ENCODE measurements at places on chromosomes 1 and 21.
A peak's percentile ranks its signal among the peaks of the same experiment; 100 is the strongest.

GRCh38 chr1:12161662-12162458, 4.9 kb upstream of the TNFRSF1B start:
- peak; percentile 45 for DNase-seq

DNA sequence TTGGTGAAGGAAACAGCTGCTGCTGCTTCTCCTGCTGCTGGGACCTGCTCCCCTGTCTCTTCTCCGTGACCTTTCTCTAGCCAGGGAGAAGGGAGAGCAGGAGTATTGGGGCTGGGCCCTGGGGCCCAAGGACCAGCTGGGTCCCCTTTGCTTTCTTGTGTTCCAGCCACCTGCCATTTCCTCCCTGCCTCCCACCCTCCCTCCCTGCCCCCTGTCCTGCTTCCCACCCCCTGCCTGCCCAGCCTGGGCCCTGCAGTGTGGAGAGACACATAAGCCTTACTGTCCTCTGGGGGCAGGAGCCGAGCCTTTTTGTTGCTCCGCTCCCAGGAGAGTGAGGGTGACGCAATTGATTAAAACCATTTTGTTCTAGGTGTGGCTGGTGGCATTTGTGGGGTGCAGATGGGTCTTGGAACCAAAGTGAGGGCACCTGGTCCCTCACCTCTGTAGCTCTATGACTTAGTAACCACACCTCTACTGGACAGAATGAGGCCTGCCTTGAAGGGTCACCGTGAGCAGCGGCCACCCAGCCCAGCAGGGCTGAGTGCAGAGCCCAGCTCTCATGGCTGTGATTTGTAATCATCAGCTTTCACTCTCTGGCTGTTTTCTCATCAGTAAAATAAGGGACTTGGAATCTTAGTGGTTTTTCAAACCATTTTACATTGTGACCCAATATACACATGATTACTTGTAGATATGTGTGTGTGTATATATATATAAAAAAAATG, 13.9 kb upstream of the TMEM222 start:
- no peak for DNase-seq

GRCh38 chr1:208235982-208236761, 8.0 kb downstream of the PLXNA2 start:
- DNase-seq = no peak

DNA sequence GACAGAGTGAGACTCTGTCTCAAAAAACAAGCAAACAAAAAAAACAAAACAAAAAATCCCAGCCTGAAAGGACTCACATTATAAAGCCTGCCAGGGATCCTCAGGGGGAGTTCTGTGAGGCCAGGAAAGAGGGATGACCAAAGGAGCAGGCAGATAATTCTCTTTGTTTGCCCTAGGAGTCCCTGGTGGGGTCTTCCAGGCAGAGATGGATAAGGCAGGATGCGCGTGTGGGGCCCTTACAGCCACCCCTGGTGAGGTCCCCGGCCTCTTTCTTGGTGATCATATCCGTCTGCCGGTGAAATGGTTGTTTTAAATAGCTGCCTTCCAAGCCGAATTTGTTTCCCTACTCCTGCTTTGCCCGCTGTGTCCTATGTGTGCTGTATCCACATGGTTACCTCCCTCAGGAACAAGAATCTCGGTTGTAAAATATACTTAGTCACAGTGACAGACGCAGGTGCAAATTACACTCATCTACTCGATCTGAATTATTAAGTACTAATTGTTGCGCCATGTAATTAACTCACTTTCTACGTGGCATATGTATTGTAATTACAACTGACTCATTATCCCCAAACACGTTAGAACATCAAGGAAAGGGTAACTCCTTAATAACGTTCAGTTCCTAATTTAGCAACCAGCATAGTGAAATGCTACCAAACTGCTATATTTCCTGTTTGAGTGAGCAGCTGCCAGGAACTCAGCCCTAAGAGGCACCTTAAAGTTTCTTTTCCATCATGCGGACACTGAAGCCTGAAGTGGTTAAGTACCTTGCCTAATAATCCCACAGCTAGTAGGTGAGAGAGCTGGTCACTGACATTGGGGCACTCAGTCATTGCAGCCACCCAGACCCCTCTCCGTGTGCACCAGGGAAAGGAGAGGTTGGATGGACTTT, 106.4 kb downstream of the ZSCAN20 start:
- no peak for DNase-seq

DNA sequence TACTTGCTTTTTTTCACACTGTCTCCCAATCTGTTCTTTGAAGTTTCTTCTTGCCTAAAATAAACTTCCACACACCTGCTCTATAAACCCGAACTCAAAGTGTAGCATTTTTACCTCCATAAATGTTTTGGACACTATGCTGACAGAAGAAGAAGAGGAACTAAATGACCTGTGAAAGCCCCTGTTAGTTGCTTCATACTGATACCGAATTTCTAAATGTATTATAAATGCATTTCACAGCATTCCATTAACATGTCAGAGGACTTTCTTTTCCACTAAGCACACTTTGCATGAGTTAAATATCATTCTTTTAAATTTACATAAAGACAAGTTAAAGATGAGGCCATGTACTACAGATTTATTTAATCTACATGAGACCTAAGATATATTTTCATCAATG, 281.0 kb downstream of the SMYD3 start:
- DNase-seq = no peak

Data from stimulated activated CD8-positive, alpha-beta memory T cell treated with anti-CD3 and anti-CD28 coated beads, Interleukin-7, amount 100 ng/mL, for 24 hours (primary cell).